Adipocyte (in vitro differentiated cells): ENCODE measurements at places on chromosomes 13 and 19.

DNA sequence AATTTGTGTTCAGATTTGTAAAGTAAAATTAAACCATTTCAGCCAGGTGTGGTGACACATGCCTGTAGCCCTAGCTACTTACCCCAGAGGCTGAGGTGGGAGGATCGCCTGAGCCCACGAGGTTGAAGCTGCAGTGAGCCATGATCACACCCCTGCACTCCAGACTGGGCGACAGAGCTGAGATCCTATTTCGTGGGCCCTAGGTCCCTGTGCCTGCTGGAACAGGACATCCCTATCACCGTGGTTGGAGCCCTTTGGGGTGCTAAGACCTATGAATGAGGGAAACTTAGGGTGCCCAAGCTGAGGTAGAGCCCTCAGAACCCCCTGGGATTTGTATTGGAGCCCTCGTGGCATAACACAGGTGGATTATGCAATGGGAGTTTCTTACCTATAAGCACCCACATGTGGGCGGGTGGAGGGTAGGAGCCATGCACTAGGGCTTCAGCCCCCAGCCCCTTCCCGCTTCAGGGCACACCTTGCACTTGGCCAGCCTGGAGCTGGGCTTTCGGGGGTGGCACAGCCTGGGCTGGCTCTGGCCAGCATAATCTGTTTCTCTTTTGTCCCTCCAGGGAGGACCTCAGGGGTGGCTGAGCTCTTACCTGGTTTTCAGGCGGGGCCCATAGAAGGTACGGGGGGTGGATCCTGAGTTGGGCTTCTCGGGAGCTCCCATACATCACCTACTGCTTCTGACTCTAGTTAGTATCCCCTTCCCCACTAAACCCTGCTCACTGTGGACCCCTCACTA lies 7.2 kb upstream of the USF2 start:
- no peak for DNase-seq

- DNase-seq = peak; percentile 32
These were observed 1.7 kb downstream of the ZNF160 start for GRCh38 chr19:53101518-53101917.

GRCh38 chr13:111033172-111034130 lies 81.7 kb upstream of the ARHGEF7 start:
- peak; percentile 49 for DNase-seq

GRCh38 chr13:23480324-23480723 lies 46.8 kb upstream of the SACS start:
- DNase-seq = no peak

DNA sequence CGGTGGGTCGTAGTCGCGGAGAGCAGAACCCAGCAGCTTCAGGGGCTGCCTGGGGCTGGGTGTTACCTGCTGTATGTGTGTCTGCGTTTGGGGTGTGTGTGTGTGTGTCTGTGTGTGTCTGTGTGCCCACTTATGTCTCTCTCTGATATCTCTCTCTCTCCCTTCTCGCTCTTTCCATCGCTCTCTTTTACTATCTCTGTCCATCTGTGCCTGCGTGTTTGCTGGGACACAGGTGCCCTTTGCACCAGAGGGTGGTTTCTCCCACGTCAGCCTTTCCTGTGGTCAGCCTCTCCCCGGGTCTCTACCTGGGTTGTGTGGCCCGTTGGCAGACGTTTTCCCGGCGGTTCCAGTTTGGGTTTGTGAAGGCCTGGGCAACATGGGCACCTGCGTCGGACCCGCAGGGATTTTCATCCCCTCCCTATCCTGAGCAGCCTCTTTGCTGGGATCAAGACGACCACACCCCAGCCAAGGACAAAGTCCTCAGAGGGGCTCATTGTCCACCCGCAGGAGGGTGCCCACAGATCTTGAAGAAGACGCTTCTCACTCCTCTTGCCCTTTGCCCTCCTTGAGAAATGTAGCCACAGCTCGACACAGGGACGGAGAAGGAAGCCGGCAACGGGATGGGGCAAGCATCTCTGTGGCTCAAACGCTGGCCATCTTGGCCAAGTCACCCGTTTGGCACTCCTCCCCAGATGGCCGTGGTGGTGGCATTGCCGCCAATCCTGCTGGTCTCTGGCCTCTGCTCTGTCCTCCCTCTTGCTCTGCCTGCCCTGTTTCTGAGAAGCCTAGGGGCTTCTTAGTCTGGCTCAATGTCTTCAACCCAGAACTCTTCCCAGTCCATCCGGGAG lies 43.3 kb downstream of the ZNF146 start:
- no peak for DNase-seq

- DNase-seq = no peak
These were observed 99.0 kb downstream of the ARHGEF7 start for GRCh38 chr13:111213964-111214726.
